C1 segment of cervical spinal cord (tissue), 14 donors: ENCODE measurements at places on chromosomes 5 and 9.

DNA sequence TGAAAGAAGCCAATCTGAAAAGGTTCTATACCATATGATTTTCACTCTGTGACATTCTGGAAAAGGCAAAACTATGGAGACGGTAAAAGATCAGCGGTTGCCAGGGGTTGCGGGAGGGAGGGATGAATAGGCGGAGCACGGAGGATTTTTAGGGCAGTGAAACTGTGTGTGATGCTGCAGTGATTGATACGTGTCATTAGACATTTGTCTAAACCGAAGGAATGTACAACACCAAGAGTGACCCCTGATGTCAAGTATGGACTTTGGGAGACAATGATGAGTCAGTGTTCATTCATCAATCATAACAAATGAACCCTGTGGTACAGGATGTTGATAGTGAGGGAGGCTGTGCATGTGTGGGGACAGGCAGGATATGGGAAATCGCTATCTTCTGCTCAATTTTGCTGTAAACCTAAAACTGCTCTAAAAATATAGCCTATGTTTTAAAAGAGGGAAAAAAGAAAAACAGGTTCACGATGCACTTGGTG, 34.4 kb downstream of the ERGIC1 start:
- no peak for DNase-seq

- DNase-seq = no peak
Observed at GRCh38 chr9:87324613-87325194, 173.0 kb upstream of the DAPK1 start.

DNA sequence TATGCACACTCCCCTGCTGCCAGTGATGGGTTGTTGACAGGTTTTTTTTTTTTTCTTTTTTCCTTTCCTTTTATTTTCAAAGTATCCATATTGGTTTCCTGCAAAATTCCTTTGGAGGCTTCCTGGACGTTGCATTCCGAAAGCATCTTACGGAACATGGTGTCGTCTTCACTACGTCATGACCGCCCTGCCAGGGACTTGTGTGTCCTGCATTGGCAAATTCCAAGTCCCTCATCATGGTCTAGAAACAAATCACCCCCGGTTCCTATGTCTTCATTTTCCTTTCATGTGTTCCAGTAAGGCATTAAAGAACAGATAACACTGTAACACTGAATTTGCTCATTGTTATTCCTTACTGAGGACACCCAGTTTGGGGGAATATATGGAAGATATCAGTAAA, 35.0 kb upstream of the ADAMTSL1 start:
- DNase-seq = no peak

DNA sequence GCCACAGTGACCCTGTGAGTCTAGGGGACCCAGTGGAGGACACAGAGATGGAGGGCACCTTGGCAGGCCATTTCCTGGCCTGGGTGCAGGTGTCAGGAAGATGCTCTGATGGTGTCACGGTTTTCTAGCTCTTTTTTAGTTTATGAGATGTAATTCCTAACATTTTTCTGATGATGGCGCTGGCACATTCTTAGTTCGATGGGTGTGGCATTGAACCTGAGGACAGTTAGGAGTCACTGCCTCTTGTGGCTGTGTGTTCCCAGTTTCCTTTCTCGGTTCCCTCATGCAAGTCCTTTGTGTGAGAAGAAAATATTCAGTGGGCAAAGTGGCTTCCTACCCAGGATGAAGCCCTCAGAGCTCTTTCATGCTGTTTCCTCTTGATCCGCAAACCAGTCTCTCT, 129.4 kb upstream of the ICE1 start:
- no peak for DNase-seq

DNA sequence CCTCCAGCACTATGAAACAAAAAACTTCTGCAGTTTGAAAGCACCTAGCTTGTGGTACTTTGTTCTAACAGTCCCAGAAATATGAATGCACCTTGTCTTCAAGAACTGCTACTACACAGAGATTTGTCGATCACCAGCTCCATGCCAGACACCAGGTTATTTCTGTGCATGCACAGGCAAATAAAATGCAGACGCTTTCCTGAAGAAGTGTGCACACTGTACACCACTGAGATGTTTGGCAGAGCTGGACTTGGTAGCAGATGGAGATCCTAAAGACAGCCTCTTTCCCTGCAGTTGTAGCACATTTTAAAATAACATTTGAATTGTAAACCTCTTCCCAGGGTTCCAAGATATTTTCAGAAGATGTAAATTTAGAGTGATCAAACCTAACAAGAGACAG, 730.0 kb downstream of the MTRR start:
- no peak for DNase-seq

GRCh38 chr5:76083555-76084495, 642 bp downstream of the SV2C start:
- DNase-seq = no peak

GRCh38 chr5:137747848-137748247, 6.3 kb downstream of the HNRNPA0 start:
- DNase-seq = no peak

- DNase-seq = no peak
Observed at GRCh38 chr5:118126159-118126558, 862.2 kb downstream of the DTWD2 start.

DNA sequence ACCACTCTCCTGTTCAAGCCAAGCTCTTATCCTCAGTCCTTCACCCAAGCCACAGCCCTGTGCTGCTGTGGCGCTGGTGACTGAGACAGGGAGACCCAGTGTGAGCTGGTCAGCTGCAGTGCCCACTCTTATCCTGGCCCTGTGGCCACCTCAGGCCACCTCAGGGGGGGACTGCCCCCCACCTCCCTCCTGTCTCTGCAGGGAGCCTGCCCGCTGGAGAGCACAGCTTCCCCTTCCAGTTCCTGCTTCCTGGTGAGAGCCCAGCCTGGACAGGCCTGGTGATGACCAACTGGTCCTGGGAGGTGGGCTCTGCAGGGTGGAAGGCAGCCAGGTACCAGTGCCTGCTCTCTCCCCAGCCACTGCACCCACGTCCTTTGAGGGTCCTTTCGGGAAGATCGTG, 5.5 kb upstream of the EHMT1 start:
- DNase-seq = no peak

- no peak for DNase-seq
Observed at GRCh38 chr9:70054521-70054920, 10.9 kb downstream of the MAMDC2 start.

- no peak for DNase-seq
Observed at GRCh38 chr5:156380848-156381247, 53.9 kb downstream of the SGCD start.

DNA sequence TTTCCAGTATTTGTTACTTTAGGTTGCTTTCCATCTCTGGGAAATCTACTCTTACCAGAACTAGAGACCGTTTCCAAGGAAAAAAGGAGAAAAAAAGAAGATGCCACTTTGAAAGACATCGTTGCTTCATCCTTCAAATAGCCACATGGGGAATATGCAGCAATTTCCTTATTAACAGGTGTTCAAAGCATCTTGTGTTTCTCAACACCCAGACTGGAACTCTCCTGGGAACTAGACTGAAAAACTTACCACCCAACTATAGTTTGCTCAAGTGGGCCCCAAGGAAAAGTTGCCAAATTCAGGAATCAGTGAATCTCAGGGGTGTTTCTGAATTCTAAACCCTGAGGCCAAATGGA, 80.0 kb upstream of the JAK2 start:
- DNase-seq = no peak

DNA sequence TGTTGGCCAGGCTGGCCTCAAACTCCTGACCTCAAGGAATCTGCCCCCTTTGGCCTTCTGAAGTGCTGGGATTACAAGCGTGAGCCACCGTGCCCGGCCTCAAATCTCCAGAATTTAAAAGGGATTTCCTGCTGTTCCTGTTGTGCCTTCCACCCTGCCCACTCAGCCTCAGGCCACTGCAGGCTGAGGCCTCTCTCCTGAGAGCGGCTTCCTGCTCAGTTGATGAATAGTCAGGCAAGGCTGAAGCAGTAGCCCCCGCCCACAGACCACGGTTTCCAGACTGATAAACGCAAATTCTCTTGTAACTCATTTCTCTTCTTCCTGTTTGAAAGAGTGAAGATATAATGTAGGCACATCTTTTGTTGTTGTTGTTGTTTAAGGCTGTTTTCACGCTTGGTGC, 127.0 kb upstream of the PLCXD3 start:
- no peak for DNase-seq

DNA sequence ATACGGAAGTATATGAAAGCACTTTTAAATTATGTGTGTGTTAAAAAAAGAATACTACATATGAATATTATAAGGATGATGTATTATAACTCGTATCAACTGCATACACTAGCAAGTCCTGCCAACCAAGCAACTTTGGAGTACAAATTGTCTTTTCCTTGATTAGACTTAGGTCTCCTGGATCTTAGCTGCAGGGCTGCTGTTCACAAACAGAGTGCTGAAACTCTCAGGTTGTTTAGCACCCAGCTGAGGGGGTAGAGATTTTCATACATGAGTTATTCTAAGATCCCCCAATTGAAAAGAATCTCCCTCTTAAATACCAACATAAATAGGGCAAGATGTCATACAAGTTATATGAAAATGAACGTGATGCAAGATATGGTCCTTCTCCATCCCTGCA, 149.8 kb upstream of the TNC start:
- DNase-seq = no peak

- DNase-seq = no peak
Observed at GRCh38 chr9:134571946-134572917, 69.4 kb upstream of the COL5A1 start.

GRCh38 chr5:1959725-1960581, 77.2 kb upstream of the IRX4 start:
- DNase-seq = no peak

DNA sequence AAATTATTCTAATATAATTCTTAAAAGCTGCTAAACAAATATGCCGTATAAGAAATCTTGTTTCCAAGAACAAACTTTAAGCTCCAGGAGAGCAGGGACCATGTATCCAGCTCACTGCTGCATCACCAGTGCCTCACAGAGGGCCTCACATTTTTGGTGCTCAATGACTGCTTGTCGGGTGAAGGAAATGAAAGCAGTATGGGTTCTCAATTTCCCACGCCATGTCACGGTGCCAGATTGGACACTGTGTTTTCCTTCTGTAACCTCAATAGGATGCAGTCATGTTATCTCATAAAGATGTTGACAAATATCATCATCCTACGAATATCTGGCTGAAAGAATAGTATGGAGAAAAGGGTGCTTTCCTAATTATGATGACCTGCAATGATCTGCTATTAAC, 64.7 kb downstream of the POU5F2 start:
- DNase-seq = no peak

DNA sequence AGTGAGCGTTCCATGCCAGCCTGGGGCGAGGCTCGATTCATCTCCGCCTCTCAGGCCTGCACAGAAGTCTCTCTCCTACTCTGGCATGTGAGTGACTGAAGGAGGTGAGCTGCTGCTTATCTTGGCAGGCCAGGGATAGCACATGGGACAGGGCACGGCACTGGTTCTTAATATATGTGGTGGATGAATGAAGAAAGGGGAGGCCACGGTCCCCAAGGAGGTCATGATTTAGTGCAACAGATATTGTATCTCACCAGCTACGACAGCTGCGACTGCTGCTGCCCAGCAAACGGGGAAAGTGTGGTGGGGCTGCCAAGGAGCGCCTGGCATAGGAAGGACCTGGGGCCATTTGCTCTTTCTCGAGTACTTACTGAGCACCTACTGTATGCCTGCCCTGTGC, 19.3 kb upstream of the MAPK9 start:
- no peak for DNase-seq

DNA sequence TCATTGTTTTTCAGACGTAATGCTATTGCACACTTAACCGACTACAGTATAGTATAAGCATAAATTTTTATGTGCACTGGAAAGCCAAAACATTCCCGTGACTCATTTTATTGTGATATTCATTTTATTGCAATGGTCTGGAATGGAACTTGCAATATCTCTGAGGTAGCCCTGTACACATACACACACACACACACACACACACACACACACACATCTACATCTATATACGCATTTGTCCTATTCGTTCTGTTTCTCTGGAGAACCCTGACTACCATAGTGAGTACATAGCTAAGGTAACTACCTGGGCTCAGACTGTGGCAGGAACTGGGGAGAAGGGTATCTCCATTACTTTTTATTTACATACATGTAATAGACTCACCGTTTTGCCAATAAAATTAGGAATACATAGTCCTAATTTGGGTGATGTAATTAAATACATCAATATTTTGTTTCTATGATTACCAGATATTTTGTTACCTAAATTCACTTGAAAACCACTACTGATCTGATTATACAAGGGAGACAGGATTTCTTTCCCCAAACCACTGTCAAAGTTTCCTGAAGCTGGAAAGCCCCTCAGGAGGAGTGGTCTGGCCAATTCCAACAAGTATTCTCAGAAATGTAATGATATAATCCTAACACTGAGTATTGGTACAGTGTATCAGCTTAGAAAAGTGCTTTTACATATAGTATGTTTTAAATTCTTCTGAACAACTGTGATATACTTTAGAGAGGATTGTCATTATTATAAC, 74.0 kb upstream of the PLPP1 start:
- no peak for DNase-seq

- DNase-seq = no peak
Observed at GRCh38 chr5:176716320-176716719, 69.0 kb downstream of the TSPAN17 start.

- DNase-seq = no peak
Observed at GRCh38 chr5:14369780-14370179, 211.8 kb upstream of the OTULINL start.

DNA sequence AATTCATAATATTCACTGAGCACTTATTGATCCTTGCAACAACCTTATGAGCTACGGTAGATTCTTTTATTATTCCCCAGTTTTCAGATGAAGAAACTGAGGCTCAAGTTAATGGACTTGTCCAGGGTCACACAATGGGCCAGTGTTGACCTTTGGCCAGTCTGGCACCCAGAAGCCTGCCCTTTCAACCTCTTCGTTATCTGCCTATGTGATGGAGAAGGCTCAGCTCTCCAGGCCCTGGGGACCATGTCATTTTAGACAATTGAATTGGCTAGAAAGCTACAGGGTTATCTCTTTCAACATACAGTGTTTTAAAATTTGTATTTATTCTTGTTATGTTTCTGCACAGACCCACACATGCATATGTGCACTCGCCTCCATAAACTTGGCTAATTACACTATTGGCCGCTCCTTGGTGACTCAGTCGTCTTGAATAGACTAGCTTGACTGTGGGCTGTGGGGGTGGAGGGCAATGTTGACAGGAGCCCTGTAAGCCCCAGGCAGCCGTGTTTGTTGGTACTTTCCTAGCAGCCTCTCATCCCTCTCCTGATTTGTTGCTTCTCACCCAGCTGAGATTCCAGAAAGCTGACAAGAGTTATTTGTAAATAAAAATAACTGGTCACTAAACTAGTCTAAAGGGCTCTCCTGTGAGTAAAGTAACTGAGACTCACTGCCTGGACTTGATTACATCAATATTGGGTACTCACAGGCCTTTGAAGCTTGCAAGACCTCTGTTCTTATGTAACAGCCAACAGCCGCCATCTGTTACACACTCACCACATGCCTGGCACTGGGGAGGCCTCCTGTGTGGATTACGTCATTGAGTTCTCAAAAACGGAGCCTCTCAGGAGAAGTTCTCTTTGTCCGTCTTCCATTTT, 8.5 kb upstream of the ANGPTL2 start:
- no peak for DNase-seq

- no peak for DNase-seq
Observed at GRCh38 chr9:33677506-33677809, 117.9 kb upstream of the PRSS3 start.

GRCh38 chr9:107523539-107523938, 34.0 kb upstream of the KLF4 start:
- DNase-seq = no peak

GRCh38 chr5:134642931-134643530, 5.6 kb upstream of the SEC24A start:
- DNase-seq = no peak
